ENCODE measurements at places on chromosomes 13 and 19. TPM values are rescaled to one million over a fixed set of nuclear protein-coding genes. Genes with fewer than 3 reads are reported as not detected.

- no peaks in the 10 kb centered on the region for H3K27me3 ChIP-seq
- H3K4me1 ChIP-seq, result no peaks in the 10 kb centered on the region
- DNase-seq, result no peak
- H3K36me3 ChIP-seq, result no peaks in the 10 kb centered on the region
Observed at GRCh38 chr13:110209950-110210603, 96.9 kb downstream of the COL4A1 start.

- no peaks in the 10 kb centered on the region for H3K27me3 ChIP-seq
- H3K4me3 ChIP-seq, result no peak overlapping the region
- DNase-seq, result no peak
- no peaks in the 10 kb centered on the region for H3K36me3 ChIP-seq
- no peak overlapping the region for H3K27ac ChIP-seq
- H3K4me1 ChIP-seq, result no peaks in the 10 kb centered on the region
Observed at GRCh38 chr13:55062662-55063061, 2034.0 kb downstream of the OLFM4 start.

DNA sequence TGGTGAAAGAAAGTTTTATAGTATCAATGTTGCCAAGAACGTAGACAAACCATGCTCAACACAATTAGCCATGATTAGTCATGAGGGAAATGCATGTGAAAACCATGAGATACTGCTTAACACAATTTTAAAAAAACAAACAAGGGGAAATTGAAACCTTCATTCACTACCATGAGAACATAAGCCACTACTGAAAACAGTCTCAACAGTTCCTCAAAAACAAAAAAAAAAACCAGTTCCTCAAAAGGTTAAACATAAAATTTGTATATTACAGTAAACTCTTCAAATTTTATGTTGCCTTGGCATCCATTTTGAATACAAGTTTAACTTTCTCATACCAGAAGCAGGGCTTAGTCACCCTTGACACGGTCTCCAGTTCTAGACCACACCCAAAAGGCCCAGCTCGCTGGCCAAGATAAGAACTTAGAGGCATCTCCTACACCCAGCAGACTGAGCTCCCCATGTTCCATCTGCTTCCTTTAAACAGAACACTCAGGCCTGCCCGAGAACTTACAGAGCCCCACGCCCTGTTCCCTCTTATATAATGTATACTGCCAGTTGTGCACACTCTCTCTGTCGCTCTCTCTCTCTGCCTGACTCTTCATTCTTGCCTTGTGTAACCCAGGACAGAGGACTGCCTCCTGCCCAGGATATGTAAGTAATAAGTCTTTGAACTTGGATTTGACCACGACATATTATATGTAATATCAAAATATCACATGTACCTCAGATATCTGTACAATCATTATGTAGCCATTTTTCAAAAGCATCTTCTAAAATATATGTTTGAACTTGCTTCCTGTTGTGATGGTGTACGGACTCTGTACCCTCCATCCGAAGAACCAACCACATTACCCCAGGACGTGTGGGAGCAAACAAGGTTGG, 67.4 kb downstream of the STK24 start:
- H3K4me3 ChIP-seq, result no peak overlapping the region
- DNase-seq, result no peak
- H3K27ac ChIP-seq, result peak overlapping the region; percentile 77
- peaks cover 24% of the 10 kb centered on the region for H3K4me1 ChIP-seq
- peaks cover 3% of the 10 kb centered on the region for H3K36me3 ChIP-seq

DNA sequence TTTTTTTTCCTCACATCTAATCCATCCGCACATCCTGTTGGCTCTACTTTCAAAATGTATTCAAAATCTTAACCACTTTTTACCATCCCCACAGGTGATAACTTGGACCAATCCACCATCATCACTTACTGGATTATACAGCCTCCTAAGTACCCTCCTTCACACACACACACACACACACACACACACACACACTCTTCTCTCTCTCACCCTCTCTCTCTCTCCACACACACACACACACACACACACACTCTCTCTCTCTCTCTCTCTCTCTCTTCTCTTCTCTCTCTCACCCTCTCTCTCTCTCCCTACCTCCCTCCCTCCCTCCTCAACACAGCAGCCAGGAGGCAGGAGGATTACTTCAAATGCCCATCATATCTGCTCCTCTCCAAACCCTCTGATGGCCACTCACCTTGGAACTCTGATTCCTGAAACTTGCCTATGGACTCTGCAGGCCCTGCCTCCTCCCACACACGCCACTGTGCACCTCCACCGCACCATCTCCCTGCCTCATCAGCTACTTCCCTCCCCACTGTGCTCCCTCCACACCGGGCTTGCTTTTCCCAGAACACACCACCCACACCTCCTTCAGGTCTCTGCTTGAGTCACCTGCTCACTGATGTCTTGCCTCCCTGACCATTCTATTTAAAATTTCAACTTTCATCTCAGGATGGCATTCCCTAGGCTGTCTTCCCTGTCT, 39.7 kb downstream of the RCBTB2 start:
- H3K4me3 ChIP-seq, result peak overlapping the region; percentile 44
- peaks cover 10% of the 10 kb centered on the region for H3K36me3 ChIP-seq
- H3K27me3 ChIP-seq, result no peaks in the 10 kb centered on the region
- H3K4me1 ChIP-seq, result peaks cover 62% of the 10 kb centered on the region
- DNase-seq, result peak; percentile 67
- peak overlapping the region; percentile 90 for H3K27ac ChIP-seq

- no peaks in the 10 kb centered on the region for H3K27me3 ChIP-seq
- H3K36me3 ChIP-seq, result no peaks in the 10 kb centered on the region
- H3K27ac ChIP-seq, result no peak overlapping the region
- no peak for DNase-seq
Observed at GRCh38 chr13:66778461-66778860, 451.7 kb downstream of the PCDH9 start.

DNA sequence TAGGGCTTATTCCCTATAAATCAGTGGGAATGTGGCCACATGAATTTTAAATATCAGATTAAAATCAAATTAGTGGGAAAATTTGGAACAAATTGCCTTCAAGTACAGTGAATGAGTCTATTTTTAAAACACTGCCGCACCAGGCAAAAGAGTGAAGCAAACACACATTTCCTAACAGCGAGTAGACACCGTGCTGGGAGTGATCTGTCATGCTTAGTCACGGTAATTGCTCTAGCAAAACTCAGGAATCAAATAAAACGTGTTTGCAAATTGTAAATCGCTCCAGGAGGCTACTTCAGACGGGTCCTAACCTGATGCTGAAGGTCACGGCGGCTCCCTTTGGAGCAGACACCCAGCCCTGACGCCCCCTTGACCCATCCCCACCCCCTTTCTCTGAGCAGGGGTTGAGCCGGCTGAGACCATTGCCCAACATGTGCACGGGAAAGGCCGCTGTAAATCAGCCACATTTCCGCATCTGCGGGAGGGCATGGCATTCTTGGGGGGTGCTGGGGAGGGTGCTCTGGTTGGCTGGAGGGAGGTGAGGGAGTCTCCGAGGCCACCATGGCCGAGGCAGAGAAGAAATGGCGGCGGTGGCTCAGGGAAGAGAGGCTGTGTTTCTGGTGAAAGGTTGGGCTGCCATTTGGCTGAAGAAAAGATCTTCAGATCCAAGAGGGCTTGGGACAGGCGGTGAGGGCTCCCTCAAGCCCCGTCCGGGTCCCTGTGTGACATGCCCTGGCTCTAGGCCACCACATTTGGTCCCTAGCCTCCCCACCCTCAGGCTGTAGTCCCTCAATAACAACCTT, 8.9 kb downstream of the CEBPA start:
- no peak overlapping the region for H3K4me3 ChIP-seq
- no peak overlapping the region for H3K27ac ChIP-seq
- H3K36me3 ChIP-seq, result no peaks in the 10 kb centered on the region
- peaks cover 4% of the 10 kb centered on the region for H3K4me1 ChIP-seq
- DNase-seq, result no peak
- H3K27me3 ChIP-seq, result no peaks in the 10 kb centered on the region

- no peaks in the 10 kb centered on the region for H3K4me1 ChIP-seq
- H3K27ac ChIP-seq, result no peak overlapping the region
- no peaks in the 10 kb centered on the region for H3K27me3 ChIP-seq
- no peaks in the 10 kb centered on the region for H3K36me3 ChIP-seq
- DNase-seq, result no peak
Observed at GRCh38 chr13:112619730-112620631, 32.0 kb upstream of the TUBGCP3 start.

DNA sequence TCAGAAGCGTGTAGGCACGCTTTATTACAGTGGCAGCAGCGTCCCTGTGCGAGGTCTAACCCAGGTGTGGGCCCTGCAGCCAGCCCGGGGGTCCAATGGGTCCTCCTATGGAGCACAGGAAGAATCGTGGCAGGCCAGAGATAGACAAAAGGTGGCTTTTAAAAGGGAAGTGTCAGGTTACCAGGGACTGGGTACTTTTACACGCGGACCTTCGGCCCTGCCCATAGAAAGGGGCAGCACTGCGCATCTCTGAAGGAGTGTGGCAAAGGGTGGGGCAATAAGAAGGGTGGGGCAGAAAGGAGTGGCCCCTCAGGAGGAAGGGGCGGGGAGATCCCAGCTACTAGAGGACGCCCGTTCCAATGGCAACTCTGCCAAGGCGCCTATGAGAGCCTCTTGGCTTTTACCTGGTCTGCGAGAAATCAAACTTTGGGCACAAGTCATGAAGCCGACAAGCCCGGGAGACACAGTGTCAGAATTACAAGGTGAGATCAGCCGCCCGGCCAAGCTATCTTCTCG, 1419.8 kb downstream of the UQCRFS1 start:
- peaks cover 6% of the 10 kb centered on the region for H3K36me3 ChIP-seq
- H3K27me3 ChIP-seq, result no peaks in the 10 kb centered on the region
- H3K4me1 ChIP-seq, result peaks cover 18% of the 10 kb centered on the region
- H3K4me3 ChIP-seq, result peak overlapping the region; percentile 76

DNA sequence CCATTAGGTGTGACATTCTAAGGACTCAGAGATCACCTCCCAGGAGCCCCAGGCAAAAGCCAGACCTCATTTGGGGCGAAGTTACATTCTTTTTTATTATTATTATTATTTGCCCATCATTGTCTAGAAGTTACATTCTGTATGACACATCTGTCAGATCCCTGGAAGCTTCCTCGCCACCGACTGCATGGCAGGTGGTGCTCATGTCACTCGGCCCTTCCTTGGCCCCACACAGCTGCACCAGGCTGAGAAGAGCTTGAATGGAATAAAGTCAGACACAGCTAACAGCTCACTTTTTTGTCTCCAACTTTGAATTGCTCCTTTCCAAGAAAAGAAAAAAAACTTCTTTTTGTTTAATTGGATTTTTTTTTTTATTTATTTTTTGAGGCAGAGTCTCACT, 41.4 kb upstream of the LDLR start:
- no peak overlapping the region for H3K4me3 ChIP-seq
- peaks cover 37% of the 10 kb centered on the region for H3K4me1 ChIP-seq
- H3K27ac ChIP-seq, result no peak overlapping the region
- H3K27me3 ChIP-seq, result no peaks in the 10 kb centered on the region

- H3K36me3 ChIP-seq, result no peaks in the 10 kb centered on the region
- no peak overlapping the region for H3K27ac ChIP-seq
- H3K27me3 ChIP-seq, result no peaks in the 10 kb centered on the region
- H3K4me3 ChIP-seq, result no peak overlapping the region
- no peak for DNase-seq
- H3K4me1 ChIP-seq, result no peaks in the 10 kb centered on the region
Observed at GRCh38 chr13:68584776-68585175, 1354.6 kb upstream of the PCDH9 start.

DNA sequence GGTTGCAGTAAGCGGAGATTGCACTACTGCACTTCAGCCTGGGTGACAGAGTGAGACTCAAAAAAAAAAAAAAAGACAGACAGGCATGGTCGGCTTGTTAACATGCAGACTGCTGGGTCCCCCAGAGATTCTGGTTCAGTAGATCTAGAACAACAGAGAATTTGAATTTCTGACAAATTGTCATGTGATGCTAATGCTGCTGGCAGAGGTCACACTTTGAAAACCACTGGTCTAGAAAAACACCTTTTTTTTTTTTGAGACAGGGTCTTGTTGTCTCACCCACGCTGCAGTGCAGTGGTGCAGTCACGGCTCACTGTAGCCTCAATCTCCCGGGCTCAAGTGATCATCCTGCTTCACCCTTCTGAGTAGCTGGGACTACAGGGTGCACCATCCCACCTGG, 7.7 kb upstream of the LRFN3 start:
- H3K27me3 ChIP-seq, result no peaks in the 10 kb centered on the region
- H3K4me3 ChIP-seq, result no peak overlapping the region
- peaks cover 48% of the 10 kb centered on the region for H3K4me1 ChIP-seq

The FAM83E gene
- 1.1 TPM for total RNA-seq

The SAFB2 gene
- total RNA-seq, result 264 TPM

The ITM2B gene
- total RNA-seq, result 305 TPM

The ELSPBP1 gene
- not detected for total RNA-seq

All from natural killer cell (primary cell).